BE2C (cell line): ENCODE measurements at places on chromosomes 4 and X.

DNA sequence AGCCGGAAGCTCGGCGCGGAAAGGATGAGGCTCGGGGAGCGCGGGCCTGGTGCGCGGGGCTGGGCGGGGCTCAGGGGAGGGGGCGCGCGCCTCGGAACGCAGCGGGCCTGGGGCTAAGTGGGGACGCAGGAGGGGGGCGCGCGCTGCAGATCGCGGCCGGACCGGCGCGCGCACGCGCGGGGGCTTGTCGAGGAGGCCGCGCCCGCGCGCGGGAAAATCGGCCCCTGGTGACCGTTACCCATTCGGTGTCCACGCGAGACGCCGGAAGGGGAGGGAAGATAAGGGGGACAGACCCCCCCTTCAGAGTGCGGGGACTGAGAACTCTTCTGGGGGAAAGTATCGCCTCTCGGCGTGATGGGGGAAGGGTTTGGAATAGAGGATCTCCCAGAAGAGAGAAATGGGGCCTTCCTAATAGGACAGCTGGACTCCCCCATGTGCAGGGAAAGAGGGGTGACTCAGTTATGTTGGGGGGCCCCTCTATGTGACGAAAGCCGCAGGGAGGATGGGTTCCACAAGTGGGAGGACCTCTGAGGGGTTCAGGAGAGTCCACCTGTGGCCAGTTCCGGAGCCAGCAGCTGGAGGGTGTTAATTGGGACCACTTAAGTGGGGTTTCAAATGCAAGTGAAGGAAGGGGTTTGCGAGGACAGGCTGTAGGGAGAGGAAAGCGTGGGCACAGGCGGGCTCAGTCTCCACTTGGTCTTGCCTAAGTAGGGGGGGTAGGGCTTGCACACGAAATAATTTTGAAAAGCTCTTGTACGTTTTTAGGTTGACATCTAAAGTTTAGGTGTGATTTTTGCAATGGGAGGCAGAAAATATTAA is 584 bp downstream of the SUV39H1 start:
- DNase-seq = peak; percentile 67

DNA sequence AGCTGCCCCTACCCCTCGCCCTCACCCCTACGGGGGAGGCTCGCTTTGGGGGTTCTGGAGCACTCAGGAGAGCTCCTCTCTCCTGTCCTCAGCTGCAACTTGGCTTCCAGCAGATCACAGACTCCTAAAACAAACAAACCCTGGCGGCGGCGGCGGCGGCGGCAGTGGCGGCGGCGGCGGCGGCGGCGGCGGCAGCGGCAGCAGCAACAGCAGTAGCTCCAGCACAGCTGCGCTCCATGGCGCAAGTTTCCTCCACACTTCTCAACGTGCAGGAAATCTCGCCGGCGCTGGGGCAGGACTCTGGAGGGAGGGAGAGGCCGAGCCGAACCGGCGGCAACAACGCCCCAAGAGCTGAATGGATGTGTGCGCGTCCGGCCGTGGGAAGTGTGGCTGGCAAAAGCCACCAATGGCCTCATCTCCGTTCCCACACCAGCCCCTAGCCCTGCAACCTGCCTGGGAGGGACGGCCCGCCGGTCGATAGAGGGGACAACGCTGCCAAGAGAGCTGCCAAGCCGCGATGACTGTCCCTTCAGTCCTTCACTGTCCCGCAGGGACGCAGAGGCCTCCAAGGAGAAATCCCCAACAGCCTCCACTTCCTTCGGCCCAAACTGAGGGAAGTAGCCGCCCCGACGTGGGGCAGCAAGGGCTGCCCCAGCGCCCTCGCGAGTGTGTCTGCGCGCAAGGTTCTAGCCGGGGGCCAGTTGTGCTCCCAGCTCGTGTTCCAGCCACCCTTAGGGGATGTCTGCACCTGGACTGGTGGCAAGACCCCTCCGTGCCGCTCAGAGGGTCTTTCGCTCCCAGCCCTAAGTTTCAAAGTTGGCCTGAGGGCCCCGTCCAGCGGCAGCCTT is 775 bp downstream of the SHROOM4 start:
- peak; percentile 12 for DNase-seq

DNA sequence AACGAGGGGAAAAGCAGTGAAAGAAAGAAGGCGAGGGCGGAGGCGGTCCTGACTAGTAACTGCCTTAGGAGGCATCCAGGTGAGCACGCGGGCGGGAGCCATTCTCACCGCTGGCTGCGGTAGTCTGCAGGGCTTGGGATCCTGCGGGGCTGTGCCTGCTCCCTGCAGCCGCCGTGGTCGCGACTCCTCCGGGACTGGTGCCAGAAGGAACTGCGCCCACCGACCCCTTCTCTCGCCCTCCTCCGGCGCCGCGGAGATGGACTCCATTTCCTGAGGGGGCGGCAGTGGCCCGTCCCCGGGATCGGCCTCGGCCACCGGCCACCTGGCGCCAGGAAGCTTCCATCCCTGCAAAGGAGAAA is 543 bp downstream of the NFXL1 start:
- peak; percentile 36 for DNase-seq

DNA sequence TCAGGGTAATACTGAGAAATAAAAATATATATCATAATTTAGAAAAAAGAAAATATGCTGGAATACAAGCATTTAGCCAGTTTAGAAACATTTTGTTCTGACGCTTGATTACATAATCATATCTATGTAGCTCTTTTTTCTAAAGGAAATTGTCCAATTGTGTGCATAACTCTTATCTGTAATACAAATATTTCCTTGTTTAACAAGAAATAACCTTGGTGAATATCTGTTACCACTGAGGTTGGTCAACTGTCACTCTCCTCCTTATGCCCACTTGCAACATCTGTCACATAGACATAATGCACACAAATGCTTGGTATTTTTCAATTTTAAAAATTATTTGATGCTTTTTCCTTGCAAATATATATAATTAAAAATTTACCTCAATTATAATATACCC is 609.7 kb downstream of the TLL1 start:
- no peak for DNase-seq

- peak; percentile 38 for DNase-seq
Observed at GRCh38 chrX:129654652-129655546, at the start of gene APLN. Gene APLN (minus strand): TSS chrX:129654956. CDS start chrX:129654630, 326 bp downstream.

GRCh38 chr4:120007191-120007871 is 59.3 kb downstream of the MAD2L1 start:
- no peak for DNase-seq

DNA sequence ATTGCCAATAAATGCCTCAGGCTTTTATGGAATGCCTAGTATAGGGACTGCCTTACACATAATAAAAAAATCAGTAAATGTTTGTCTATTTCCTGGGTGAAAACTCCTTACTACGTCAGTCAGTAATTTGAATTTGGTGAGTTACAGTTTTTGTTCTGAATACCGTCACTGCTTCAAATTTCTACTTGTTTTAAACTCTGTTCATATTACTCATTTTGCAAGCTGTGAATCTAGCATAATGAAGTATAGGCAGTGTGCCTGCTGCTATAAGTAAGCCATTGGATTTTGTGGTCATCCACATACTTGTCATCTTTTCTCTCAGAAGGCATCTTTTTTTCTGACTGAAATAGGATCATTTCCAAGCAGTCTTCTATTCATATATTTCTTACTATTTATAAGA is 43.1 kb downstream of the SYNPO2 start:
- no peak for DNase-seq

DNA sequence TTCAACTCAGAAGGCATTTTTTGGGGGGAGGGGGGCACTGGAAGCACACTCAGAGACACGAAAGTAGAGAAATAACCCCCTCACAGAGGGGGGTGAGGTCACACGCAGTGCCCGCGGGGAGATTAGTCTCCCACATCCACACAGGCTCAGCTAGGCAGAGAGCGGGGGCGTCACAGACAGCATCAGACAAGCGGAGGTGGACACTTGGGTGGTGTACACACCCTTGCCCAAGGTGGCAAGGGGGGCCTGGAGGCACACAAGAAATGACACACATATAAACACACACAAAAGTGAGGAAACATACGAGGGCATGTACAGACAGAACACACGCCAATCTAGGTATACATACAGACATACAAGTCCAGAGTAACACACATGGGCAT is 637 bp upstream of the SYN1 start:
- DNase-seq = no peak

GRCh38 chr4:8152090-8152864 is 6.3 kb downstream of the ABLIM2 start:
- DNase-seq = no peak

- no peak for DNase-seq
Observed at GRCh38 chr4:19259920-19260319, 991.8 kb upstream of the SLIT2 start.

GRCh38 chrX:147803948-147804347 is 107.8 kb upstream of the FMR1 start:
- DNase-seq = no peak

GRCh38 chrX:6226596-6227452 is 1.8 kb downstream of the NLGN4X start:
- DNase-seq = no peak

DNA sequence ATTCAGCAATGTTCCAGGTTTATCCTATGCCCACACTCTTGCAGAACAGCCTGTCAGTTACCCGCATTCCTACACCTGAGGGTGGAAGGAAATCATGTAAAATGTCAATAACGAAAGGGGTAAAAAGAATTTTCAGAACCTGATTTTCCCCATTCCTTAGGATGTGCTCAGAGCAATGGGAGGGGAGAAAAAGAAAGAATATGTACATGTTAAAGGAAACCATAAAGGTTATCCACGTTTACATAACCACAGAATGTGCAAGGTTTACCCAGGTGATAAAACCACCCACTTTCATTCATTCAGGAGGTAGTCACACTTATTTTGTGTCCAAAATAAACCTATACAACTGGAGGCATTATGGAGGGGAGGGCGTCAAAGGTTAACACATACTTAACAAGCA is 335.5 kb downstream of the ZNF674 start:
- no peak for DNase-seq

DNA sequence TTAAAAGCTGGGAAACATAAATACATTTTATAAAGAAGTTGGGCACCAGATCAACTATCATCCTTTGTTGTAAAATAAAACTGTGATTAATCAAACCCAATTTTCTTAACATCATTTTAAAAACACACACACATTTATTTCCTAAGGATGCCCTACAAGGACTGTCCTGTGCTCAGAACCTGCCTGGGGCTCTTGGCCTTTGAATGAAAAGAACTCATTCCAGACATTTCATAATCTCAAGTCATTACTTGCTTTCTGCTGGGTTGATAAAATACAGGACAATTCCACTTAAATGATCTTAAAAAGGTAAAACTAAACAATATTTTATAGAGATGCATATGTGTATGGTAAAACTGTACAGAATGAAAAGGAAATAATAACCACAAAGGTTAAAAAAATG is 2.8 kb downstream of the SH3D19 start:
- DNase-seq = no peak

DNA sequence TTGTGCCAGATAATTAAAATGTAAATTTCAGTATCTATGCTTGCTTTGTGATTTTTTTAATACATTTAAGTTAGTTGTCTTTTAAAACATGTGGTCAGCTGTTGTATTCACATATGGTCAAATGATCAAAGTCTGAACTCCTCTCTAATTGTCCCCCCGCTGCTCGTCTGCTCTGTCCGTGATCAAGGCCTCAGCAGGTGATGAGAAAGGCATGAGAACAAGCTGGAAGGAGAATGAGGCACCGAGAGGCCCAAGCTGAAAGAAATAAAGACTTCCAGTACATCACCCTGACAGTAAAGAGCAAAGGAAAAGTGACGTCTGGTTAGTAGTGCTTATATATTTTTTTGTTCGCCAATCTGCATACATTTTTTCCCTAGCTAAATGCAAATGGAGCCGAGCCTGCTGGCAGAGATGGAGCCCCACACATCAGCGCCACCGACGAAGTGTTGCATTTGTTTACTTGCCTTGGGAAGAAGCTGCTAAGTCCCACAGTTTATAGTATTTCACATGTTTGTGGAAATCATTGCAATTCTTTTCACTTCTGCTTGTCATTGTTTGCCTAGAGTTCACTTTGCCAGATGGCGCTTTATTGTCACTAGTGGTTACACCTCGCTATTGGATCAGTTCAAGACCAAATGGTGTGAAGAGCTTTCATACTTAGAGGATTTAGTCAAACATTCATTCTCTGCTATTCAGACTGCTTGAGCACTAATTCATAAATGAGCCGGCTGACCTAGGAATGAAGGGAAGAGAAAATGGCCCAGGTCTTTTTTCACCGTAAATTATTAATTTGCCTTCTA is 181.5 kb downstream of the ZIC3 start:
- DNase-seq = no peak

GRCh38 chr4:112523008-112523721 is 7.2 kb upstream of the NEUROG2 start:
- DNase-seq = peak; percentile 72

DNA sequence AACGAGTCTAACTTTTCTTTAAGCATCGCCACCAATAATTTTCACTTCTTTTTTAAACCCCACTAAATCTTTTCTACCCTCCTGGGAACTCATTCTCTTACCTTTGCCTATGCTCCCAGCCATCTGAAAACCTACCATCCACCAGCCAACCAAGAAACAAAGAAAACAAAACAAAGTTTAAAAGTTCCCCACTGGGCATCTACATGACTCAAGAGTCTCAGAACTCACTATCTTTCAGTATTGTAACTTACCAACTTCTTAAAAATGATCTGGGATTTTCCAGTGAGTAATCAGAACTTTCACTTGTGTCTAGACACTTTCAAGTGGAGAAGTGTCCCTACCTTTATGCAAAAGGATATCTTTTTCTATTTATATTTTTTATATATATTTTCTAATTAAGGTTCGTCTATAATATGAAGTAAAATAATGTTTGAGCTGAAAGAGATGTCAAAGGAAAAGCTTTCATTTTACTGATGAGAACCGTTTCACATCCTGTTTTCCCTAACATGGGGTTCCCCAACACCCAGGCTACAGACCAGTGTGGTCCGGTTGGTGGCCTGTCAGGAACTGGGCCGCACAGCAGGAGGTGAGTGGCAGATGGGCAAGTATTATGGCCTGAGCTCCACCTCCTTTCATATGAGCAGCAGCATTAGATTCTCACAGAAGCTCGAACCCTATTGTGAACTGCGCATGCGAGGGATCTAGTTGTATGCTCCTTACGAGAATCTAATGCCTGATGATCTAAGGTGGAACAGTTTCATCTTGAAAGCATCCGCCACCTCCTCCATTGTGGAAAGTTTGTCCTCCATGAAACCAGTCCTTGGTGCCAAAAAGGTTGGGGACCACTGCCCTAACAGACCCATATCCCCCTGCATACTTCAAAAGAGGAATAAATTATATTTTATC is 9.8 kb upstream of the TIGD2 start:
- no peak for DNase-seq

GRCh38 chr4:119854364-119854763 is 212.3 kb downstream of the MAD2L1 start:
- DNase-seq = no peak

DNA sequence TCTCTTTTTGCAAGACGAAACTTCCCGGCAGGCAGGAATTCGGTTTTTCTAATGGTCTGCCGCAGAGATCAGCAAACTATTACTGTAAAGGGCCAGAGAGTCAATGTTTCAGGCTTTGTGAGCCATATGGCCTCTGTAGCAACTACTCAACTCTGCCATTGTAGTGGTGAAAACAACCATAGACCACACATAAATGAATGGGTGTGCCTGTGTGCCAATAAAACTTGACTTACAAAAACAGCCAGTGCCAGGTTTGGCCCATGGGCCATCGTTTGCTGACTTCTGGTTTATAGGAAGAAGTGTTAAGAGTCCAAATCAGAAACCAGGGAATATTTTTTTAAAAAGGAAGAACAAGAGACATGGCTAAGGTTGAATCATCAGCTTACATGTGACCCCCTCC is 163.0 kb downstream of the SH3KBP1 start:
- DNase-seq = no peak

GRCh38 chr4:40421839-40422708 is 86.9 kb downstream of the CHRNA9 start:
- DNase-seq = no peak
